Endothelial cell (in vitro differentiated cells): ENCODE measurements at places on chromosomes 5 and 9.

- no peak for DNase-seq
These were observed 71.2 kb downstream of the ADCY2 start for GRCh38 chr5:7467179-7467578.

- no peak for DNase-seq
These were observed 143.5 kb downstream of the NXNL2 start for GRCh38 chr9:88678431-88678830.

DNA sequence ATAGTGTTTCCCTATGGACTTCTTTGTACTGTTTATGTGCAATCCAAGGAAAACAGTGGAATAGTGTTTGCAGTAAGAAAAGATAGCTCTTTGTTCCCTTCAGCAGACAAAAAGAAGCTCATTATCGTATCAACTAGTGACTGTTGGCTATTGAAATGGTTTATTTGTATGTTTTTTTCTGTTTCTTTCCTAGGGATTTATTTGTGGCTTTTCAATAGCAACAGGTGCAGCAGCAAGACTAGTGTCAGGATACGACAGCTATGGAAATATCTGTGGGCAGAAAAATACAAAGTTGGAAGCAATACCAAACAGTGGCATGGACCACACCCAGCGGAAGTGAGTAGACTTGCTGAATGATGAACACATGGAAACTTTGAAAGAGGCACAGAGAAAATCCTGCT lies 65.1 kb downstream of the SLC44A1 start:
- DNase-seq, result no peak

DNA sequence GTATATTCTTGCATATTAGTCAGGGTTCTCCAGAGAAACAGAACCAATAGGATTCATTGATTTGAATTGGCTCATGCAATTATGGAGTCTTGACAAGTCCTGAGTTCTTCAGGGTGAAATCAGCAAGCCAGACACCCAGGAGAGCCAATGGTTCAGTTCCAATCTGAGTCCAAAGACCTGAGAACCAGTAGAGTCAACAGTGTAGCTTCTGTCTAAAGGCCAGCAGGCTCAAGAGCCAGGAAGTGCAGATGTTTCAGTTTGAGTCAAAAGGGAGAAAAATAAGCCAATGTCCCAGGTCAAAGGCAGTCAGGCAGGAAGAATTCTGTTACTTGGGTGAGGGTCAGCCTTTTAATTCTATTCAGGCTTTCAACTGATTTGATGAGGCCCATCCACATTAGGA lies 37.8 kb upstream of the ANKRD34B start:
- DNase-seq, result no peak

DNA sequence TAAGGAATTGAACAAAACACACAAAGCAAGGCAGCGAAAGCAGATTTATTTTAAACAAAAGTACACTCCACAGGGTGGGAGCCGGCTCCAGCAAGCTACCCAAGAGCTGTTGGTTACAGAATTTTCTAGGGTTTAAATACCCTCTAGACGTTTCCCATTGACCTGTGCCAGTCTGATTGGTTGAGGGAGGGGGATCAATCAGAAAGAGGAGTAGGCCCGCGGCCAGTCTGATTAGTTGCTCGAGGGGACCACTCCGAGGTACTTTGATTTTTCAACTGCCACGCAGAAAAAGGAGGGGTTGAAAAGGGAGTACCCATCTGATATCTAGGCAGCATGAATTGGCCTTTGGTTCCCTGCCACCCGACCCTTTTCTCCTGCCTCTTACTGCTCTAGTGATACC lies 998 bp downstream of the SRP19 start:
- DNase-seq, result no peak

DNA sequence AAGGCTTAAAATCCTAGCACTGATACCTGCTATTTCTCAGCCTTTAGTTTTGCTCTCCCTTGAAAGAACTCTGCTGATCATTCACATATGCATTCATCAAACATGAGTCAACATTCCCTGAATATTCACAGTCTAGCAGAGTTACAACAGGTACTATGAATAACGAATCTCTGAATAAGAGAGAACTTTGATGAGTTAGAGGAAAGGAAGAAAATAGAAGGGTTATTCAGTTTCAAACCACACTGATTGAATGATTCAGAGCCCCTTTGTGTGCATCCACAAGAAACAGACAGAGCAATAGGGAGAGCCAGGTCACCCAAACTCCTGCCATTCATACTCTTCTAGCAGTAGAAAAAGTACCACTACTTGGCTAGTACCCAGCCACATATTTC lies 36.0 kb downstream of the FOXD1 start:
- no peak for DNase-seq

DNA sequence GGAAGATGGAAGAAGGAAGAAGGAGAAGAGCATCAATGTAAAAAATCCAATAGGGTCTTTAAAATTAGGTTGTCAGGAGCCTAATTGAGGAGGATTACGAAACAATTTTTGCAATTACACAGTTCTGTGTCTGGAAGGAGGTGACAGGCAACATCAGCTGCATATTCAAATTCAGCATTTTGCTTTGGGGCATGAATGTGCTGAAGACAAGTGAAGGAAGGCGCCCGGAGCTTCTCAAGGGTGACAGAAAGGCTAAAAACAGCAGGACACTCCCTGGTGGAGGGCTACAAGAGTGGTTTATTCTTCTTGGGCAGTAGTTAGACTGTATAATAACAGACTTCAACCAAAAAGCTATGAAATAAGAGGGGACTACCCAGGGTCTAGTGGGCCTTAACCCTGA lies 188.3 kb downstream of the BRINP1 start:
- no peak for DNase-seq

DNA sequence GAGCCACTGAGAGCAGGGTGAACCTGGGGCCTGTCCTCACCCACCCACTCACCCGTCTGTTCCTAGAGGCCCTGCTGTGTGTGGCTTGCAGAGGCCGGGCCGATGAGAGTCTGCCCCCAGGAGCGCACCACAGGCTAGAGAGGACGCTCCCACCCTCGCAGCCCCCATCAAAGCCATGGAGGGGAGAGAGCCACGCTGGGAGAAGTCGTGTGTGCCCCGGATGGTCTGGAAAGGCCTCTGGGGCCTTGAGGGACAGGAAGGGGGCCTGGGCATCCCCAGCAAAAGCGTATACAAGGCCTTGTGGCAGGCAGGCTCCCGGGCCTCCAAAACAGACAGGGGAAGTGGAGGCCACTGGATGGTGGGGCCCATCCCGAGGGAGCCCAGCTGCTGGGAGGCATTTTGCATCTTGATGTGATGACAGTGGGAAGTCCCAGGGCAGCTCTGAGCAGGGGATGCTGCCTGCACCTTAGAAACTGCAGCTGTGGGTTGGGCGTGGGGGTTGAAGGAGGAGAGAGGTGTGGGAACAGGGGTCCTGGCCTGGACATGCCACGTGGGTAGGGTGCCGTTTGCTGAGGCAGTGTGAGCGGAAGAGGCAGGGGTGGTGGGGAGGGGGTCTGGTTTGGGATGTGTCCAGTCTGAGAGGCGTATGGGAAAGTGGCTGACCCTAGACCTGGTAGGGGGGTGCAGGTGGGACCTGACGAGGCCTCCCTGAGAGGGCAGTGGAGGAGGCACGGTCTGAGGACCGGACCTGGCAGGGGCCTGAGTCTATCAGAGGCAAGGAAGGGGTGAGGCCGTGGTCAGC lies 43.0 kb upstream of the NOTCH1 start:
- DNase-seq, result peak; percentile 44

DNA sequence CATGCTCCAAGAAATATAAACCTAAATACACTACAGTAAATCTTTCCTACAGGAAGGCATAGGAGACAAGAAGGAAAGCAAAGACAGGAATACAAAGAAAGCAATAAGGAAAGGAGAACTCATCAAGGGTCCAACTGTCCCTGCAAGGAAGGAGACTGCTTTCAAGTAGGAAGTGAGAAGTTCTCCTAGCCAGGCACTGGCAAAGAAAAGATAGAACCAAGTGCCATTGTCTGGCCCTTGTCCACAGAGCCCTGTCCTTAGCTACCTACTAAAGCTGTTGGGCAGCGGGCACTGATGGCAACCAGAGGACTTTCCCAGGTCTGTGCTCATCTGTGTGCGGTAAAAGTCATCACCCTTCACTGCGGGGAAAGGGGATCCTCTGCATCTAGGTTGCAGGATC lies 108.2 kb downstream of the KLHL3 start:
- no peak for DNase-seq
